ENCODE measurements at places on chromosomes 12 and 14.
A peak's percentile ranks its signal among the peaks of the same experiment; 100 is the strongest.

DNA sequence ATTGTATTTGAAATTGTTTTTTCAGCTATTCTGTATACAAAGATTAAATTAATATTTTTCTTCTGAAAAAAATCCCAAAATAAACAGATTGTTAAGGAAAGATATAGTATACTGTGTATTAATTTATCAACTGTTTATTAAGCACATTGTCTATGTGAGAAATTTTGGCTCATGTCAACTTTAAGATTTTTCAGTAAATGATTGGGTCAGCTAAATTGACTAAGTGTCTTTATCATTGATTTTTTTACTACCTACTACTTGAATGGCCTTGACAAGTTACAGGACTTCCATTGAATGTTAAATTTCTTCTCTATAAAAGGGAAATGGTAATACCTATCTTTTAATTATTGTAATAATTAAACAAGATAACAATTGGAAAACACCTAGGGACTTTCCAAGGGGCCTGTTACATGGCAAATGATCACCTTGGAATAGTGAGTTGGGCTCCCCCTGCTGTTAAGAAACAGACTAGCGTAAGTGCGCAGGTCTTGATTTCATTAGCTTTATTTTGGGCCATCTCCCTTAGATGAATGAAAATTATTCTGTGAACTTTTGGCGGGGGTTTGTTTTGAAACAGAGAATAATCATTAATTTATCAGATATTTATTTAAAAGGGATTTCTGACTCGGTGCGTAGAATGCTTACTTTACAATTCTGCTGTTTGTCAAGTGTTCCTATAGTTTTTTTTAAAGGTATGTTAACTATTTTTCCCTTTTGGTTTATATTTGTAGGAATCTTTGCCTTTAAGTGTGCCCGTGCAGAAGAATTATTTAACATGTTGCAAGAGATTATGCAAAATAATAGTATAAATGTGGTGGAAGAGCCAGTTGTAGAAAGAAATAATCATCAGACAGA is 14.5 kb upstream of the CCT2 start:
- DNase-seq: peak; percentile 76

- no peak for DNase-seq
Measured at GRCh38 chr12:15469356-15469755, 147.0 kb downstream of the PTPRO start.

- no peak for DNase-seq
Measured at GRCh38 chr14:58712357-58712756, 74.6 kb downstream of the DACT1 start.

GRCh38 chr12:51247523-51248206 is 9.0 kb downstream of the DAZAP2 start:
- DNase-seq: no peak

- no peak for DNase-seq
Measured at GRCh38 chr12:29782285-29782870, 1.4 kb downstream of the TMTC1 start.

GRCh38 chr12:108595711-108596647 is 1.9 kb downstream of the TMEM119 start:
- DNase-seq: no peak

DNA sequence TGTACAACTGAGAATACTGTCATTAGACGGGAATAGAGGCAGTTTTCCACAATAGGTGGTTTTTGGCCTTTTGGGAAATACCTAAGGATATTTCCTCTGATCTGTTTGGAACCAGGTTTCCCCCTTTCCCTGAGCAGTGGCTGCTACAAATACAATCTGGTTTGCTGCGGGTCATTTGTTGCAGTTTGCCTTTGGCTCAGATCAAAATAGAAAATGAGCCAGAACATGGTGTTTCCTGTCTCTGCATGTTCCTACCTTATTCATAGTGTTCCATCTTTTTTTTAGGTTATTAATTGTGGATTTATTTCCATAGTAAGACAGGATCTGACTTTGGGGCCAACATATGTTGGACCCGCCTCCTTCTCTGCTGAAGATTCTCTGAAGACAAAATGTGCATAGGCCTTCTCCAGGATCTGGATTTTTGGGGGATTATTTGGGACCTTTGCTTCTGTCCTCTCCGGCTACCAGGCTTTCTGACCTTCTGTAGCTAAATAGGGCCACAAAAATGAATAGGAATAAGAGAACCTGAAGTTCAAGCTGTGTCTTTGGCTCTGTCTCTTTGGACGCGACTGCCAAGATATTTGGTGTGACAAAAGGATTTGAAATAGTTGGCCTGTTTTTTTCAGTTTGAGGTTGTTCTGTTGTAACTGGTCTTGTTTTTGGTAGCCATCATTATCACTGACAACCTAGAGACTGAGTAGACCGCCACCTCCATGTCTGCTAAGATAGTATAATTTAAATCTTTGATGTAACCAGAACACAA is 146.9 kb downstream of the PRKCH start:
- DNase-seq: no peak

DNA sequence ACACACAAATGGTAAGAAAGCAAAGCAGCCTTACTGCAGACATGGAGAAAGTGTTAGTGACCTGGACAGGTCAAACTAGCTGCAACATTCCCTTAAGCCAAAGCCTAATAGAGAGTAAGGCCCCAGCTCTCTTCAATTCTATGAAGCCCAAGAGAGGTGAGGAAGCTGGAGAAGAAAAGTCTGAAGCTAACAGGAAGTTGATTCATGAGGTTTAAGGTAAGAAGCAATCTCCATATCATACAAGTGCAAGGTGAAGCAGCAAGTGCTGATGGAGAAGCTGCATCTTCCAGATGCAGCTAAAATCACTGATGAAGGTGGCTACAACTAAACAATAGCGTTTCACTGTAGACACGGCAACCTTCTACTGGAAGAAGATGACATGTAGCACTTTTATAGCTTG is 53.5 kb downstream of the PPP1R12A start:
- no peak for DNase-seq

- DNase-seq: no peak
Measured at GRCh38 chr12:106255952-106256351, 8.1 kb upstream of the CKAP4 start.

DNA sequence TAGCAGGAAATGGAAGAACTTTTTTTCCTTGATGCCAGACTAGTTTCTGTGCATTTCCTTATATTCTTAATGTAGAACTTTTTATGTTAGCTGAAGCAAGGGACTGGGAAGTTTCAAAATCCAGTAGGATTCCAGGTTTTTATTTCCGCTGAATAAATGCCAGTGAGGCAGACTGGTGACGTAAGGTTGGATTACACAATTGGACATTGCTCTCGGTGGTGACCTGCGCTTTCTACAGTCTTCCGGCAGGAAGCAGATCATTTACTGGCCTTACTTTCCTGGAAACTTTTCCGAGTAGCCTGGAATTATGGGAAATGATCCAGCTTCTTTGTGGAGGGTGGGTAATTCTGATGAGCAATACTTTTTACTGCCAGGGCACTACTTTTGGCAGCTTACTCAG is 3.6 kb downstream of the IFT43 start:
- DNase-seq: no peak

- no peak for DNase-seq
Measured at GRCh38 chr14:50688875-50689274, 20.8 kb upstream of the SAV1 start.

GRCh38 chr12:50603817-50604639 is 99.2 kb downstream of the DIP2B start:
- DNase-seq: no peak

DNA sequence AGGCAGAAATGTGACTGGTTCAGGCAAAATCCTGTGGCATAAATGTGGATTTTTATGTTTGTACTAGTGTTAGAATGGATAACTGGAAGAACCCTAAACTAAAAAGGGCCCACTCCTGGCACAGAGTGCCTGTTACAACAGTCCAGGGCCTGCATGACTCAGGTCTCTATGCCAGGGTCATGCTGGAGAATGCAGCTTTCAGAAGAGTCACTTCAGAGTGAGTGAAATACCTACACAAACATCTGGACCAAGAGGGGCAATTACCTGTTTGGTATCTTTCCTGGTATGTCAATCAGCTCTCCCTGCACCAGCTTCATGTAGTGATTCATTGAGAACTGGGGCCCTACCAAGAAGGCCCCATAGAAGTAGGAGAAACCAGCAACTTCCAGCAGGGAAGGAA is 10.0 kb downstream of the EMG1 start:
- DNase-seq: no peak

DNA sequence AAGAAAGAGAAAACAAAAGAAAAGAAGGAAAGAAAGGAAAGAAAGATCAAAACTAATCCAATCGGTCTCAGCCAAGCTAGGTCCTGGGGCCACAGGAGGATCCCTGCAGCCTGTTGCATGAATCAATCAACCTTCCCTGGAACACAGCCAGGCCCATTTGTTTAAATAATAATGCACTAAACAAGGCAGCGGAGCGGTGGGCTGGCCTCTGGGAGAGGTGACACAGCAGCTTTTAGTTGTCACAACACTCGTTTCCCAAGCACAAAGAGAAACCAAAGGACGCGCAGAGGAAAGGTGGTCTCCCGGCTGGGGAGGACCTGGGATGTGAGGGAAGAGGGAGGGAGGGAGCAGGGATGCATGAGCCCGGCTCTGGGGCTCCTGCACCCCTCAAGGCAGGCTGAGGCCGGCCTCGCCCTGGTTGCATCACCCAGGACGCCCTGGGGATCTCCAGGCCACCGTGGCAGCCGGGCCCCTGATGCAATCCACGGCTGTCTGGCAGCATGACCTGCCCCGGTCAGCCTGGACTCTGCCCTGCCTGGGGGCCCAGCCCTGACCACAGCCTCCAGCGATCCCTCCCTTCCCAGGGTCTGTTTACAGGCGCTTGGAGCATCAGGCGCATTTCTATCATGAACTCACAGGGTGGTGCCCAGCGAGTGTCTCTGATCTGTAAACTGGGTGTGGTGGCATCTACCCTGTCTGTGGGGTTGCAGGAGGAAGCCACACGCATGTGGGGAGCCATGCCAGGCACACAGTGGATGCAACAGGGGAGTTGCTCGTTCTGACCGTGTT is 32.5 kb downstream of the MMP17 start:
- peak; percentile 81 for DNase-seq

GRCh38 chr14:42407153-42407552 is 800.5 kb downstream of the LRFN5 start:
- DNase-seq: no peak

DNA sequence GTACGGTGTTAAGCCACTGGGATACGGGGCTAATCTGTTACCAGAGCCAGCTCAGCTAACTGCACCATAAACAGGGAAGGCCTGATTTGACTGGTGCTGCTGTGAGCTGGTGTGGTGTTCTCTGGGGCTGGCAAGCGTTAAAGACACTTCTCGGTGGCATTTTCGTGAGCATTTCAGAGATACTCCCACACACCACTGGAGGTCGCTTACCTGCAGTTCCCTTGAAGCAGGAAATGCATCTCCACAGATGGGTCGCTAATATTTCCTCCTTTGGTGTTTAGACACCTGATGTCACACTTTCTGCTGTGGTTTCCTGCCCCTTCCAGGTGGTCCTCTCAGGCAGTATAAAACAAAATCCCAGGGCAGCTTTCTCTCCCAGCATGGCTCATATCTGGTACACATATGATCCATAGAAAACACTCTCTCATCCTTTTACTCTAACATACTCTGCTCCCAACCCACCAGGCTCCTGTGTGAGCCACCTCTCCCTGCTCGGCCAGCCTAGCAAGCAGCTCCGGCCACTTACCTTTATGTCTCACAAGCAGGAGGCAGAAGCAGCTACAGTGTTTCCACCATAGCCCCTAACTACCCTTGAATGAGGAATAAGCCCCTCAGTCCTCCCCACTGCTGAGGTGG is 129.9 kb upstream of the GRIN2B start:
- DNase-seq: peak; percentile 1

DNA sequence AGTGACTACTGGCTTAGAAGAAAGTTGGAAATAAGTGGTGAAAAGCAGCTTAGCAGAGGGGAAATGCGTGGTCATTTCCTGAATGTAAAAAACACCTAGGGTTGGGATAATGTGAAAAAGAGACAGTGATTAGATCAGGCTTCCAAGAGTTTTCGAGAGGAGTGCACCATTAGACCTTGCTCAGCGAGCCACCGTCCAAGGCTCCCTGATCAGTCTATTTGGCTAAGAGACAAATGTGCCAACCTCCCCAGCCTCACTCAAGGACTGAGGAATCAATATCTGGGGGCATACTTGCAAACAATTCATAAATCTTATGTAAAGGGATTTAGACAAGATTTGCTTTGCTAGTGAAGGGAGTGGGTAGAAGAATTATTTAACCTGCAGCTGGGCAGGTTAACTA is 594.5 kb downstream of the NRXN3 start:
- DNase-seq: no peak

GRCh38 chr14:80926397-80927082 is 15.0 kb downstream of the CEP128 start:
- no peak for DNase-seq

- DNase-seq: no peak
Measured at GRCh38 chr14:99791476-99792209, 1.6 kb upstream of the EML1 start.

GRCh38 chr12:3913278-3913677 is 40.1 kb upstream of the PARP11 start:
- DNase-seq: no peak

- no peak for DNase-seq
Measured at GRCh38 chr12:1505576-1505975, 88.8 kb downstream of the FBXL14 start.

- DNase-seq: peak; percentile 4
Measured at GRCh38 chr14:22493753-22494152, 95.3 kb downstream of the DAD1 start.

DNA sequence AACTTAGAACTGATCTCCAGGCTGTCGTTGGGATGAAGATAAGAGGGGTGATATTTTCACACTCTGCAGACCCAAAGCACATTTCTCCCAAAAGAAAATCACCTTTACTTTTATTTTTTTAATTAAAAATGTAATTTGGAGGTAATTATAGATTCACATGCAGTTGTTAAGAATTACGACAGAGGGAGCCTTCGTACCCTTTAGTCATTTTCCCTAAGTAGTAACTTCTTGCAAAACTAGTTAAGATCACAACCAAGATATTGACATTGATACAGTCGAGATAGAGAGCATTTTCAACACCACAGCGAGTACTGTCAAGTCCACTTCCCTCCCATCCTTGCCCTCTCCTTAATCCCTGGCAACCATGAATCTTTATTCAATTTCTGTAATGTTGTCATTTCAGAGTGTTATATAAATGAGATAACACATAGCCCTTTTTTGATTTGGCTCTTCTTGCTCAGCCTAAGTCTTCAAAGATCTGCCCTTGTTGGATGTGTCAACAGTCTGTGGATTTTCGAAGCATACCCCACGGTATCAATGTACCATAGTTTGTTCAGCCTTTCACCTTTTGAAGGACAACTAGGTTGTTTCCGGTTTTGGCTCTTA is 39.6 kb downstream of the DNAH10 start:
- DNase-seq: peak; percentile 28

DNA sequence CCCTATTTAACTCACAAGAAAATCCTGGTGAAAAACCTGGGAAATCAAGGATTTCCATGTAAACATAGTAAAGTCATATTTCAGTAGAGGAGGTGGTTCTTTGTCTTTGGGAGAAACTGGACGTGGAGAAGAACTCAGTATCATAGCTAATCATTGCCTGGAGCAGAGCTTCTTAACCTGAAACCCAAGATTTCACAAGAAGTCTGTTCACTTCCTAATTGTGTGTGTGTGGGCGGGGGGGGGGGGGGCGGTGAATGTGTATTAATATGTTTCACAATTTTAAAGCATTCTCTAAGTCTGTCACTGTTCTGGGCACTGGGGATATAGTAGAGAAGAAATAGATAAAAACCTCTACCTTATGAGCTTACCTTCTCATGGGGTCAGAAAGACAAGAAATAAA is 96.7 kb upstream of the PPP4R3A start:
- no peak for DNase-seq

Data from erythroblast (primary cell).